ENCODE measurements at places on chromosomes 2 and 18.

DNA sequence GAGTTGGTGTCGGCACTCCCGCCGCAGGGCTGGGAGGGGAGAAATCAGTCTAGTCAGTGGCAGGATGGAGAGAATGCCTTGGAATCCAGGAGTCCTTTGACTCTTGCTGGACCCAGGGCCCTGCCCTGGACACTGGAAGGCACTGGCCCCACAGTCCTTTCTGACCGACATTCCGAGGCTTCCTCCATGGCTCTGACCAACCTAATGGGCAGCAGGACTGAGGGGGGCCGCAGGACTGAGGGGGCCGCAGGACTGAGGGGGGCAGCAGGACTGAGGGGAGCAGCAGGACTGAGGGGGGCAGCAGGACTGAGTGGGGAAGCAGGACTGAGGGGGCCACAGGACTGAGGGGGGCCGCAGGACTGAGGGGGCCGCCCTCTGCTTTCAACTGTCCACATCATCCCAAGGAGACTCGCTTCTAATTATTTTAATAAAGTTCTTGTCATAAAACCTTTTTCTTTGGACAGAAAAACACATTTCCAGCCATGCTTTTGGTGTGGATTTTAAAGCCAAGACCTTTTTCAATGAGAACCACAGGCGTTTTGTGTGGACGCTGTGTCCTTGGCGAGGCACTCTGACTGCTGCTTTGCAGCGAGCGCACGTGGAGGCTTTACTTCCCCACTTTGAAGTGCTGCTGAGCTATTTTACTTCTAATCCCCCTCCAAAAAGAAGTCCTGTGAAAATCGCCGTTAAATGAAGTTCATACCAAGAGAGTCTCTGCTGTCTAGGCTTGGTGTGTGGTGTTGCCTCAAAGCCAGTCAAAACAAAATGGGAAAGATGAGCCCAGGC is 226.1 kb downstream of the TWIST2 start:
- no peak for DNase-seq

- no peak for DNase-seq
Measured at GRCh38 chr18:75209951-75210258, 692 bp upstream of the TSHZ1 start.

DNA sequence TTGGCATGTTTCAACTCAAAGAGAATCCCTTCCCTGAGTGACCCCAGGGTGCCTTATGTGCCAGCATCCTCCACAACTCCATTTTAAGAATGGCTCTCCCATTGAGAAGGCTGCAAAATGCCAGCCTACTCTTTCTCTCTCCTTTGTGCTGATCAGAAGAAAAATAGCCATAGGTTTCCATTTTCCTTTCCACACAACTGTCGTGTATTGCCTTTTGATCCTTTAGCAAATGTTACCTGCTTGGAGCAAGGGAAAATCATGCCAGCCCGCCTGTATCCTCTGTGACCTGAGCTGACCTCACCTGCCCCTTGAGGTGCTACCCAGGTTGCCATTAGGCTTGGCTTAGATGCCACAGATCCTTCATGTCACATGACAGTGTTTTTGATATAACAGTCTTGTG is 38.8 kb downstream of the DPYSL5 start:
- no peak for DNase-seq

DNA sequence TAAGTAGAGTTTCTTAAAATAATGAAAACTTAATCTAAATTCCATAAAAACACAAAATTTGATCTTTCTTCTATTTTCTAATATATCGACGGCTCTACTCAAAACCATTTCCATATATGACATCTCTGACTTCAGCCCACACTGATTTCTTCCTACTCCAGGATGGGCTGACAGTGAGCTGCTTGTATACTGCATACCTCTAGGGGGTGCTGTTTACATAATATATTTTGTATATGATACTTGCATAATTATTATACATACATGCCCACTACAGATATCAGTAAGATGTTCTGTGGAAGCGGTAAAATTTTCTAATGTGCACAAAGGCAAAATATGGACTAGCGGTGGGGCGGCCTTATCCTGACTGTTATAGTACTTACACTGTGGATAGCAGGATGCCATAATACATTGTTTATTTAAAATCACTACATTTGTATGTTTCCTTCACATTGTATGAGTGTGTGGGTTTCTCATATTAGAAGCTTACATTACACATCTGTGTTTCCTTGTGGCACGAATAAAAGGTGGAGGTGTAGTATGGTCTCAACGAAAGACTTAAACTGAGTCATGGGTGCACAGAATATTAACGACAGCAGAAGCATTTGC is 66.1 kb upstream of the NXPH2 start:
- no peak for DNase-seq

DNA sequence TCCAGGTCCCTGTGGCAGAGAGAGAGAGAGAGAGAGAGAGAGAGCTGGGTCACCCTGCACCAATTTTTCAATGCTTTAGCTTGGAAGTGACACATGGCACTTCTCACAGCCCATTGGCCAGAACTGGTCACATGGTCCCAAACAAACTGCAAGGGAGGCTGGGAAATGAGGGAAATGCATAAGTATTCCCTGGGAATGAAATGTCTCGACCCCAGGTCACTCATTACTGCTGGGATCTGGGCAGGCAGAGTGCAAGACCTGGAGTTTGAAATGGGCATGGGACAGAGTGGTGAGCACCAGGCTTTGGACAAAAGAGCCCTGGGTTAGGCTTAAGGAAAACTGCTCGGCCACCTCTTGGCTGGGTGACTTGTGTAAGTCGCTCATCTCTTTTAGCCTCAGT is 37.0 kb downstream of the SMAD7 start:
- DNase-seq = no peak

GRCh38 chr2:241535871-241536655 is 22.5 kb upstream of the BOK start:
- no peak for DNase-seq

DNA sequence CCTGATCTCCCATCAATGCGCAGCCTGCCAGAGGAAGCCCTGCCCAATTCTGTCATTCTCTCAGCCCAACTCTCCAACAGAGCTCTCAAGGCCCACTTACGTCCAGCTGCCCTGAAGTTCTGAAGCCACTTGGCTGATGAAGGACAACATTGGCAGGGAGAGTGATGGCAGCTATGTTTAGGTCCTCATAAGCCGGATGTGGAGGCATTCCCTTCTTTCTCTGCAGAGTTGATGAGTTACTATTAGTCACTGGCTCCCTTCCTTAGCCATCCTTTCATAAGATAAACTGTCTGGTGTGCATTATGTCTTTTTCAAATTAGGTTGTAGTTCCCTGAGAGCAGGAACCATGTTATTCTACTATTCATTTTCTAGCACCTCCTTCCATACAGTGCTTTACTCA is 22.5 kb upstream of the TACR1 start:
- no peak for DNase-seq

GRCh38 chr18:56709463-56709862 is 58.3 kb downstream of the WDR7 start:
- DNase-seq = no peak

GRCh38 chr2:230738391-230738811 is 25.8 kb downstream of the CAB39 start:
- DNase-seq = no peak

DNA sequence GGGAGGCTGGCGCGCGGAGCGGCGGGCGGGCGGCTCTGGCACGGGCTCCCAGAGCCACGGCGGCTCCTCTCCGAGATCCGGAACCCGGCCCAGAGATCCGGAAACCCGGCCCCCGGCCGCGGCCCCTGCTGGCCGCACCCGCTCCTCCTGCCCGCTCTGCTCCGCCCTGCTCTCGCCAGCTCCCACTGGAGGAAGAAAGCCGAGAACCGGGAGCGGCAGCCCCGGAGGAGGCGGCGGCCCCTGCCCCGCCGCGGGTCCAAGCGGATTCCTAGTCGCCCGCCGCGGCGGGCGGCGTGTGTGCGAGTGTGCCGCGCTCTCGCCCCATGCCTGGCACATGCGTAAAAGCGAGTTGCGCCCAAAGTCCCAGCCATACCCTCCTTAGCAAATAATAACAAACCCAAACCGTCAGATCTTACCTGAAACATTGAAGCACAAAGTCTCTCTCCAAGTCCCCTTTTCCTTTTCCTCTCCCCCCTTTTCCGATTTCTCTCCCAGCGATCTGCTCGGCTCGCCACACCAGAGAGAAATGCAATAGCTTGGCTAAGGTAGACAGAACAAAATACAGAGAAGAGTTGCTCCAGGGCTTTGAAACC is 108.7 kb upstream of the KCTD1 start:
- no peak for DNase-seq

DNA sequence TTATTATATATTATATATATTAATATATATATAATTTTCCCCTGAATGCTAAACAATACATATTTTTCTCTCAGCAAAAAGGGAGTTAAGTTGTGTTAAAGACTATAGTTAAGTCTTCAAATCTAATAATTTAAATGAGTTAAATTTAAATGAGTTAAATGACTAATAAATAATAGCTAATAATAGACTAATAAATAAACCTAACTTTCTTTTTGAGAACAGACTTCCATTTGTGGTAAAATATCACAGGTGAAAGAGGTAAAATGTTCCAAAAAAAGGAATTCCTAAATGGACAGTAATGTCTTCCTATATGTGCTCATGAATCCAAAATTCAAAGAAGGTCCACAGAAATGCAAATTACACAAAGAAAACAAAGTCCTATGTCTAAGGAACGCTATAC is 74.6 kb downstream of the SLC25A12 start:
- no peak for DNase-seq

Measured in stimulated activated CD4-positive, alpha-beta T cell treated with anti-CD3 and anti-CD28 coated beads, Interleukin-12 subunit alpha, Interleukin-12 subunit beta, amount 100 ng/mL, for 4 hours (primary cell).